GM12892 (cell line): ENCODE measurements at places on chromosomes 2 and 18.

DNA sequence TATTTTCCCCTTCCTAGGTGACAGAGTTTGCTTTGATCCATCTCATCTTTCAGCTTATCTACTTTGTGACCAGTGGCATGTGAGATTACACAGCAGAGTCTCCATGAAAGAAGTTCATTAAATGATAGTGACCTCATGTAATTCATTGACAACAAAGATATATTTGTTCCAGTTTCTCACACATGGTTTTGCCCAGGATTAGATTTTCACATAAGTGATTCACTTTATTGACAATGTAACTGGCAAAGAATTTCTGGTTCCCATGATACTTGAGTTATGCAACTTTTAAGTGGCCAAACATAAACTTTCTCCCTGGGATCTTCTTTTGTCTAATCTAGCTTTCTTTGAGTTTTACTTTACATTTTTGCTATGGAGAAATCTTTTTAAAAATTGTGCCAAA is 50.0 kb downstream of the MC4R start:
- no peak for DNase-seq

GRCh38 chr2:174691201-174691779 is 73.0 kb downstream of the CHRNA1 start:
- DNase-seq, result no peak

DNA sequence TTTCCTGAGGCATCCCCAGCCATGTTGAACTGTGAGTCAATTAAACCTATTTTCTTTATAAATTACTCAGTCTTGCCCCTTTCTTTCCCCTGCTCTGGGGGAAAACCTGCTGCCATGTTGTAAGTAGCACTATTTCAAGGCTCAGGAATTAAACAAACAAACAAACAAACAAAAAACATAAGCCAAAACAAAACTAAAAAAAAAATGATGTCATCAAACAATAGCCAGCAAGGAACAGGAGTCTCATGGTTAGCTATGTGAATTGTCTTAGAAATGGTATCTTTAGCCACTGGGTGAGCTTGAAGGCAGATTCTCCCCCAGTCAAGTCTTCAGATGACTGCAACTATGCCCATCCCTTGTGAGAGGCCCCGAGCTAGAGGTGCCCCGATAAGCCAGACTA is 823.4 kb upstream of the ZEB2 start:
- no peak for DNase-seq

DNA sequence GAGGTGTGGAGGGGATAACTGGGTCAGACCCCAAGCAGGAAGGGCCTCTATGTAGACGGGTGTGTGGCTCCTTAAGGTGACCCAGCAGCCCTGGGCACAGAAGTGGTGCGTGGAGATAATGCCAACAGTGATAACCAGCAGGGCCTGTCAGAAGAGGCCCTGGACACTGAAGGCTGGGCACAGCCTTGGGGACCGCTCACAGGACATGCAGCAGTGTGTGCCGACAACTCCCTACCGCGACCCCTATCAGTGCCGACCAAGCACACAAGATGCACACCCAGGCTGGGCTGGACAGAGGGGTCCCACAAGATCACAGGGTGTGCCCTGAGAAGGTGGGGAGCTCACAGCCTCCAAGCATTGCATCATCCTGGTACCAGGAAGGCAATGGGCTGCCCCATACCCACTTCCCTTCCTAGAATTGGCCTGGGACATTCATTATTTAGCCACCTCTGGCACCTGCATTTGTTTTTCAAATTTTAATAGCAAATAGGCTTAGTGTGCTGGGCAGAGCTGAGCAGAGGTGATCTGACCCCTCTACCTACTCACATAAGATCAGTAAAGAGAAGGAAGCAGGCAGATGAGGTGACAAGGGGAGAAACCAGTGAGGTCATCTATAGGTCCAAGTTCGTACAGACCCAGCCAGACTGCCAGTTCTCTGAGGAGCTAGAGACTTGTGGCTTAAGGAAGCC is 55.2 kb downstream of the BCL11A start:
- DNase-seq, result no peak

DNA sequence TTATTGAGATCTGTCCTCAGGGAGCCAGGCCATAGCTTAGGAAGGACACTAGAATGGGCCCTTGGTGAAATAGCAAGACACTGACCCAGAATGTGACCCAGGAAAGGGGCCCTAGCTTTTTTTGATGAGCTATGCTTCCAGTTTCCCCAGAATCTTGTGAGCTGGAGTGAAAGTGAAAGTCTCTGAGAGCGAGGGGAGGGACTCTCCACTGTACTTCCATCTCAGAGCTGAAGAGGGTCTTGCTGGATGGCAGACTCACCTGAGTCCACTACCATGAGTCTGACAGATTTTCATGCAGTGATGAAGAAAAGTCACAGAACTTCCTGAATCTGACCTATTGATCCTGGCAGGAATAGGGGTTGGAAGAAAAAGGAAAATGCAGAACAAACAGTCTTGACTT is 3.1 kb downstream of the ARHGAP25 start:
- no peak for DNase-seq

- no peak for DNase-seq
Measured at GRCh38 chr2:172440795-172441194, 13.4 kb downstream of the ITGA6 start.

DNA sequence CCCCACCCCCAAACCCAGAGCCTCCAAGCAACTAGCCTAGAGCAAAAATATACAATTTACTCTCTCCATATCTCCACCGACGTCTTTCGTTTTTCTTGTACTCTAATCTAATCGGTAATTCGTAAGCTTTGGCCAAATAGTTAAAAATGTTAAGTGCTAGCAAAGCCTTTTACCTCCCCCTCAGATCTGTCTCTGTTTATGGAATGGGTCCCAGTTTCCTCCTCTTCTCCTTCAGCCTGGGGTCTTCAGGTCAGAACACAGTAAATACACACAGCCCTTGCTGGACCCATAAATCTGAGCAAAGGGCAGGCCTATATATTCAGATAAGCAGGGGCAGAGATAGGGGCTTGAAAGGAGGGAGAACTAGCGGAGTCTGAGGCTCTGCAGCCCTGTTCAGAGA is 267.4 kb downstream of the MEIS1 start:
- DNase-seq, result no peak

DNA sequence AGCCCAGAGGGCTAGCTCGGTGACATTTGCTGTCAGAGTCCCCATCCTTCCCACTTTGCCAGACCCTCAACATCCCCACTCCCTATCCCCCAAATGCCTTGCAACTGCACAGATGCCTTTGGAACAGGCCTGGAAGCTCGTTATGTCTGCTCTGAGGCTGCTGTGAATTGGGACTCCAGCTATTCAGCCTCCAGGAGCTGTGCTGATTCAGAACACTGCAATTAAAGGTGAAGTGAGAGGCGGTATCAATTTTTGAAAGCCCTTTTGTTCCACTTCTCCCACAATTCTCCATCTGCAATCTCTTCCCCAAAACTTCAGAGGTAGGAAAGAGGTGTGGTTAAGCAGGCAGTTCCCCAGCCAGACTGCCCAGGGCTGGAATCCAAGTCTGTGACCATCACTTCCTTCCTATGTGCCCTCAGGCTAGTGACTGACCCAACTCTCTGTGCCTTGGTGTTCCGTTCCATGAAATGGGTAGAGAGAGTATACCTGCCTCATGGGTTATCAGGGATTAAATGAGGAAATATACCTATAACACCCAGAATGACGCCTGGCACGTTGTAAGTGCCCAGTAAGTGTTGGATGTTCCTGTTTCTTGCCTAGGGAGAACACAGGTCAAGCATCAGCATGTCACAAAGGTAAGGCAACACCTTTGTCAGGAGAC is 17.5 kb downstream of the NOSTRIN start:
- no peak for DNase-seq

- no peak for DNase-seq
Measured at GRCh38 chr2:106168657-106169056, 25.4 kb downstream of the UXS1 start.

GRCh38 chr2:96846825-96847224 is 3.0 kb upstream of the ANKRD23 start:
- DNase-seq, result no peak

- DNase-seq, result peak; percentile 45
Measured at GRCh38 chr18:45686891-45687611, 36.9 kb upstream of the SLC14A1 start.

DNA sequence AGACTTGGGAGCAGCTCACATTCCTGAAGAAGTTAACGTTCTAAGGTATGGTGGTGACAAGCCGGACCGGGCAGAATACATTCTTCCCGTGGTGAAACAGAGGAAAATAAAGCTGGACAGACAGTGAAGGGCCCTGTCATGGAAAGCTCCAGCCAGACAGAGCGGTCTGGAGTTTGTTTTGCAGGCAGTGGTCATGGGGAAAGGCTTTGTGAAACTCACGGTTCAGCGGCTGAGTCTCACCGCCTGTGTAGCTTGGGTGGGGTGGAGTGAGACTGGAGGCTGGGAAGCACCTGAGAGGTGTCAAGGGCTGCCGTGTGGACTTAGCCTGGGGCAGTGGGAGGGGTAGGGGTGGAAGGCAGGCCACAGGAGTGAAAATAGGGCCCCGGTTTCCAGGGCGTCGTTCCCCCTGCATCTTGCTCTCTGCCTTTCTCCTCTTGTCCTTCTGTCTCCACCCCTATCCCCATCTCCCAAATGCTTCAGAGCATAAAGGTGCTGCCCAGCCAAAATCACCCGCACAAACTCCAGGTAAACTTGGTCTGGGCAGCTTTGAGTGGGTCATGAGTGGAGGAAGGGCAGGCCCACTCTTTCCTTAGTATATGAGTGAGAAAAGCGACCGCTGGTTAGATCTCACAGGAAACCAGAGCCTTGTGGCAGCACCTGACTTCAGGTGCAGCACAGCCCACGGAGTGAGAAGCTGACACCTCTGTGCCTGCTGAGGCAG is 11.4 kb upstream of the SLC20A1 start:
- DNase-seq, result no peak

DNA sequence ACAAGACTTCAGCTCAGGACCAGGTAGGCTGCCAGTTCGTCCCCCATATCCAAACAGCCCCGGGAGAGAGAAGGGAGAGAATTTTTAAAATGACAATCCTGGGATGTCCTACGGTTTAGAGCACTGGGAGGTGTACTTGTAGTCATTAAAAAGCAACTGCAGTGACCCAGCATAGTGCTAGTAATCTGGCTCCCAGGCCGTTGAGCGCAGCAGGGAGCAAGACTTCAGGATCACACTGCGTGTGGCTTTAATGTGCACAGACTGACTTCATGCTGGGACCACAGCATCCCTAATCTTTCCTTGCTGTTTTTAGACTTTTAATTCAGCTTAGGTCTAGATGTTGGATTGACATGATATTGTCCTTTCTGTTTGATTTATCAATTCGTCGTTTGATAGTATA is 219.3 kb upstream of the FOSL2 start:
- DNase-seq, result no peak

GRCh38 chr2:191078165-191078867 is 64.3 kb upstream of the STAT1 start:
- no peak for DNase-seq

- DNase-seq, result no peak
Measured at GRCh38 chr2:762646-763045, 85.4 kb upstream of the TMEM18 start.

GRCh38 chr2:186573531-186573930 is 16.3 kb upstream of the ITGAV start:
- no peak for DNase-seq

DNA sequence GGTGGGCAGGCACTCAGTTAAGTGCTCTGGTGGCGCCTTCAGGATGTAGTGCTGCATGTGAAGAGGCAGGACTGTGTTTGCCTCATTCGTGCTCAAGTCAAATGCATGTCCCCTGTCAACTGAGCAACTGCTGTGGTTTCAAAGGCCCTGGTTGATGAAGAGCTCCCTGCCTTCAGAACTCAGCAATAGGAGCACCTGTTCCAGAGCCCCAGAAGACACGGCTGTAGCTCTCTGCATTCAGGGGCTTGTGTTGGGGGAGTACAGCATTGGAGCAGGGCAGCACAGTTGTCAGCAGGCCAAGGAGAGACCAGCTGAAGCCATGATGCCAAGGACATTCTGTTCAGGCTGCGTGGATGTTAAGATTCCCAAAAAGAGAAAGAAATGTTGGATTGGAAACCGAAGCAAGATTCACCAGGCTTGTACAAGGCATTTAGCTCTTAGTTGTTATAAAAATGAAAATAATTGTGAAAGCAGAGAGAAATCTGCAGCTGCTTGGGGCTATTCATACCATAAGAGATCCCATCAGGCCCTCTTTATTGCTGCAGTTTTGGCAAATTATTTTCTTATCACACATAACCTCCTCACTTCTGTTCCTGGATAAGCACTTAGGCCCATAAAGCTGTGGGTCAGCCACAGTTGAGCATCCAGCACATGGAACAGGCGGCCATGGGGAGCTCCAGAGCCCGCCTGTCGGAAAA is 252.4 kb upstream of the ZNF521 start:
- no peak for DNase-seq

DNA sequence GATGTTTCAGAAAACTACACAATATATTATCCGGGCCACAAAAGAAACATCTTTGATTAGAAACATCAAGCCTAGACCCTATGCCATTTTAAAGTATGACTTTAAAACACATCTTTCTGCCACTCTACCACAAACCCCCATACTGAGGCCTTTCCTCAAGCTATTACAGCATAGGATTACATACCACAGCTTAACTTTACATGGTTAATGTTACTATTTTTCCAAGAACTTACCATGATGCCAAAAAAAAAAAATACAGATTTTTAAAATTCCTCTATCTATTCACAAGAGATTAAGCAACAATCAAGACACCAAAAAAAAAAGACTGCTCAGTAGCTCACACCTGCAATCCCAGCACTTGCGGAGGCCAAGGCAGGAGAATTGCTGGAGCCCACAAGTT is 9.0 kb downstream of the NCKAP1 start:
- no peak for DNase-seq

DNA sequence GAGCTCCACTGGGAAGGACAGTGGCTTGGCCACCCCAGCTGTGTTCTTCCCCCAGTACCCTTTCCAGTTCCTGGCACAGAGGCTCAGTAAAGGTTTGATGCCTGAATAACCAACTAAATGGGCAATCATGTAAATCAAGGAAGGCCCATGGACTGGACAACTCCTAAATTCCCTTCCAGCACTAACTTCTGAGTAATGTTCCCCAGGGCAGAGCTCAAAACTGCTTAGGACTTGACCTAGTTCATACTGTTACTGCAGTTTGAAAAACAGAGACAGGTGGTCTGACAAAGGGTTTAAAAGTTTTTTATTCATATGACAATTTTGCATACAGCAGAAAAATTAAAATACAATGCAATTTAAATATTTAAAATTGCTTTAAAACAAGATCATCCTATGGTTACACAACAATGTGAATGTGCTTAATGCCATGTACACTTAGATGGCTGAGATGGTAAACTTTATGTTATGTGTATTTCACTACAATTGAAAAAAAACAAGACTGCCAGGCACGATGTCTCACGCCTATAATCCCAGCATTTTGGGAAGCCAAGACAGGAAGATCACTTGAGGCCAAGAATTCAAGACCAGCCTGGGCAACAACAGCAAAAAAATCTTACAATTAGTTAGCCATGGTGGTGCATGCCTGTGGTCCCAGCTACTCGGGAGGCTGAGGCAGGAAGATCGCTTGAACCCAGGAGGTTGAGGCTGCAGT is 26.2 kb downstream of the PCBP1 start:
- no peak for DNase-seq

GRCh38 chr2:179711375-179711774 is 150.0 kb downstream of the ZNF385B start:
- no peak for DNase-seq

GRCh38 chr2:221001381-221001801 is 570.7 kb downstream of the EPHA4 start:
- DNase-seq, result no peak
